IPS DF 19.7 (cell line): ENCODE measurements at places on chromosomes 5 and 9.
A peak's percentile ranks its signal among the peaks of the same experiment; 100 is the strongest.

DNA sequence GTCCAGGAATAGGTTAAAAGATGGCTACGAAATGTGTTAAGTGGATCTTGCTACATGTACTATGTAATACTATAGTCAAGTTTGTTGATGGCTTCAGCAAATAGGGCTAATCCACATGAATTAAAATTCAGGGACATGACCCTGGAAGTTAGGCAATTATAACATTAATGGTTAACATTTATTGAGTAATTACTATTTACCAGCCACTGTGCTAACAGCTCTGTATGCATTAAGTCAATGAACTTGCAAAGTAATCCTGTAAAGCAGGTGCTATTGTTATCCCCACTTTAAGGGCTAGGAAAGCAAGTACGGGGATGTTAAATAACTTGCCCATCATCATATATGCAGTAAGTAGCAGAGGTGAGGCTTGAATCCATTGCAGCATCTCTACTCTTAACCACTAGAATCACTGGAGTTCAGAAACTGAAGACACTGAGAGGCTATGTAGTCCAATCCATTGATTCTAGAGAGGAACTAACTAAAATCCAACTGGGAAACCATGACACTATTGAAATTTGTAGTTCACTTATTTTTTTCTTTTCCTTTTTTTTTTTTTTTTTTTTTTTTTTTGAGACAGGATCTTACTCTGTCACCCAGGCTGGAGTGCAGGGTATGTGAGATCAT is 77.5 kb upstream of the SPINK5 start:
- DNase-seq = no peak

DNA sequence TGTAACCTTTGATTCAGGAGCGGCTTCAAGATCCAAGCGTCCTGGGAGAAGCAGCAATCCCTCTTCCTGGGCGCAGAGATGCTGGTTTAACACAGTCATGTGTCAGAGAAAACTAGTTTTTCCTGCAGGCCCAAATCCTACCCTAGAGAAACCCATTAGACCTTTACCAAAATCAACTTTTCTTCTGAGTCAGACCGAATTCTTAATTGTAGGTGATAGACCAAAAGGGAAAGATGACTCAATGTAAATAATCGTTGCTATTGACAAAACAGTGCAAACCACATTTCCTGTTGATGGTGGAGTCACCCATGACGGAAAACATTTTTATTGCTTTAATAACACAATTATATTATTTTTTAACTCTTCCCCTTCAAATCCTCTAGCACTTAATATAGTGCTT is 40.1 kb downstream of the SLC1A1 start:
- no peak for DNase-seq

GRCh38 chr9:28264368-28264767 is 691.1 kb upstream of the C9orf72 start:
- DNase-seq = no peak

- DNase-seq = no peak
Observed at GRCh38 chr5:78693339-78693738, 44.8 kb upstream of the LHFPL2 start.

DNA sequence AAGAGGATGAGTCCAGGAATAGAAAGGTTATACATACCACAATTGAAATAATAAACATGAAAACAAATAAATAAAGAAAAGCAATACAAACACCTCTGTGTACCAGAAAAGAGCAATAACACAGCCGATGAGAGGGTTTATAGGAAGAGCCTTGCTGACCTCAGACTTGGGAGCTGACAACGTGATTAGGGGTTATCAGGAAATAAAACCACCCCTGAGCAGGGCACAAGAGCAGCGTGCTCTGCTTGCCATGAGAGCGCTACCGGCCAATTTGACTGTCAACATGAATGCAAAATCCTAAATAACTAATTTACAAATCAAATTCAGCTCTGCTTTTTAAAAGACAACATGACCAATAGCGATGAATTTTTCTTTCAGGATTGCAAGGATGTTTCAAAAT is 2.6 kb upstream of the FREM1 start:
- DNase-seq = no peak

- DNase-seq = no peak
Observed at GRCh38 chr5:3606121-3606831, 10.6 kb downstream of the IRX1 start.

- peak; percentile 45 for DNase-seq
Observed at GRCh38 chr5:72501488-72501887, 5.7 kb downstream of the ZNF366 start.

DNA sequence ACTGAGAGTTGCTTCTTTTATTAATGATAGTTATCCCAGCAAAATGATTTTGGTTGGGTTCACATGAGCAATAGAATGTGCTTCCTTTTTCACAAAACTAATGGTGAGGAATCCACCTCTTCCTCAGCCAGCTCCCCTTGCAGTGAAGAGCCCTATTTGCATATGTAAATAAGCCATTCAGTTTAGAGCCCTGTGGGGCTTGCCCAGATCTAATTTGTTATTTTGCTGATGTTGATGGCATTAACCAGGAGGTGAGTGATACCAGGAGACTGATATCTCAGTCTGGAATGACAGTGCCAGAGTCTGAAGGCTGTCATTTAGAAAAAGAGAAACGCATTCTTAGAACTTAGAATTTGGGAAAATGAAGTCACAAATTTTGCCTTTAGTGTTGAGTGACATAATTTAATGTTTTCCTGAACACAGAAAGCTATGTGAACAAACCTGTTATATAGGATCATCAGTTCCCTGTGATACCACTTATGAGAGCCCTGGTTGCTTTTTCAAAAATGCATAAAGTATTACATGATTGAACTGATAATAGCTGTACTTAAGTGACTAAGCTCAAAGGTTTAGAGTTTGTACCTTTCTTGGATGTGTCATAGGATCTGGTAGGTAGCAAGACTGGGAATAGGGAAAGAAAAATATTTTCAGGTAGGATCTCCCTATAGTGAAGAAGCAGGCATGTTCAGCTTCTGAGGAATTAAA is 271.6 kb downstream of the MAST4 start:
- DNase-seq = no peak

GRCh38 chr5:100860407-100860806 is 42.7 kb downstream of the ST8SIA4 start:
- DNase-seq = no peak

GRCh38 chr5:160023908-160024630 is 15.1 kb downstream of the TTC1 start:
- DNase-seq = no peak
